ENCODE measurements at places on chromosomes 2 and 18. TPM values are rescaled to one million over a fixed set of nuclear protein-coding genes. Genes with fewer than 3 reads are reported as not detected.

DNA sequence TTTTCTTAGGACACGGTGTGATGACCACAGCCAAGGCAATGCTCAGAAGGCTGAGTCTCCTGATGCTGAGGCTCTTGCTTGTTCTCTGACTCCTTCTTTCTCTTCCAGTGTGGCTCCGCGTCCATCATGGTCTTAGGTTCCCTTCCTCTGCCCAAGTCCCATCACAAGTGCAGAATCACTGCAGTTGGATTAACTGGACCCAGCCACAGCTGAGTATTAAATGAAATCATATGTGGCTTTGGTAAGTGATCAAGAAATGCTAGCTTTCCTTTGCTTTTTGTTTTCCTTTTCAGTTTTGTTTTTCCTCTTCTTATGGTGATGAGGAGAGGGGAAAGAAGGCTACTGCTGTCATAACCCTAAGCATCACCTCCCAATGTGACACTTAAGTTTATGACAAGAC lies 375.8 kb downstream of the INSIG2 start:
- no peak for DNase-seq

DNA sequence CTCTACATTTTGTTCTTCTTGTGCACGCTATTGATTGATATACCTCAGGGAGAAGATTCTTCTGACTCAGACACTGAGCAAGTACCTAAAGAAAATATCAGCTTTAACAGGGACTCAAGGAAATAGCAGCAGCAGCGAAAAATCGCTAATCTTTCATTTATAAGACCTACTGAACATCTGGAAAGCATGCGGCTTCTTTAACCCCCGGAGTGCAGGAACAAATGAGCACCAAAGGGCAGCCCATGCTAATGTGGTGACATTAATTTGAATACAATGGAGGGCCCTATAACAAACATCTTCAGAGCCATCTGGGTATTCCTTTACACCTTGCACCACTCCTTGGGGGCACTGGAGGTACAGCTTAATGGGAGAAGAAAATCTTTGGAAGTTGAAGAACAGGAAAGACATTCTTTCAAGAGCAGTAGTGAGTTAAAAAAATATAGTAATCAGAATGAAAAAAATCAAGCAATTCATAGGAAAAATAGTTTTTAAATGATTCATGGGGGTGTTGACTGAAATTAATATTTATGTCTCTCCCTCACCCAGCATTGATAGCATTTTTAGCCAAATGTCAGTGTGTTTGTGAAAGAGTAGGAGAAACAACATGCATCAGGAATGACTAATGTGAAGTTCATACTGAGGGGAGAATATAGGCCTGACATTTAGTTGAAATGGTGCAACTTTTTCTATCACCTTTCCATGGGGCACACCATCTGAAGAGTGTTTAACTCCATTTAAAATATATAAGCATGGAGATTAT lies 281.7 kb downstream of the HRH4 start:
- no peak for DNase-seq

GRCh38 chr2:23943666-23944065 lies 3.4 kb downstream of the UBXN2A start:
- DNase-seq: no peak

Gene PDCD1
- total RNA-seq: not detected

Data from fibroblast of lung (primary cell).